Activated CD4-positive, alpha-beta memory T cell treated with anti-CD3 and anti-CD28 coated beads for 36 hours (primary cell): ENCODE measurements at places on chromosomes 7 and 10.

DNA sequence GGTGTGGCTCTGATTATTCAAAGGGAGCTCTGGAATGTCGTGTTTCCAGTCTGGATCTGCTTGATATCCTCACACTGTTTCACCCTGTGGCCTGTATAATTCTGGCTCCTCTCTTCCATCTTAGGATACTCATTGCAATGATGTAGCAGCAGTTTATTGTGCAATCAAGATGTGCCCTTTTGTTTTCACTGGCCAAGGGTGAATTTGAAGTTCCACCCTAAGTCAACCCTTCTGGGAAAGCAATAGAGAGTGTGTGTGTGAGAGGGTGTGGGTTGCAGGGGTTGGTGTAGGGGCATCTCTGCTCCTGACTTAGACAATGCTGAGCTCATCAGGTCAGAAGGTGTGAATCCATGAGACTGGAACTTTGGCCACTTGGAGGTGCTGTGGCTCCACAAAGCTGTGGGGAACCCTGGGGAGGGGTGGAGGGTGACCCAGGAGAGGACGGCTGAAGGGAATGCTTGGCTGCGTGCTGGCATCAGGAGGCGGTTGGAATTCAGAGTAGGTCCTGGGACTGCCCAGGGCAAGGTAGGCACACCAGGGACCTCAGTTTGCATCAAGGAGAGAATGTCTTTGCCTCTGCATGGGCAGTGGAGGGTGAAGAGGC, 118.0 kb upstream of the PRSS58 start:
- peak; percentile 46 for DNase-seq

DNA sequence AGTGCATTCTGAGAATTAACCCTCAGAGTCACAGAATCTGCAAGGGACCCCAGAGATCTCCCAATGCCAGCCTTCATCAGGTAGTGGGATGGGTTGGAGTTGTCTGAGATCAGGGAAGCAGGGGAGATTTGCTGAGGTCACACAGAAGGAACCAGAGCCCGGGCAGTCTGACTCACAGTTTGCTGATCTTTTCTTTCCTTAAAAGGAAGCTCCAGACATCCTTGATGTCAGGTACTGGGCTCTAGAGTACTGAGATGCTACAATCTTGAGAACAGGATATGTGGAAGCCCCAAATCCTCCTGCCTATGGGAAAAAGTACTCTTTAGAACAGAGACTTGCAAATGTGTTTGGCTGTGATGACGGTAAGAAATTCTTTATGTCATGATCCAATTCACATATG, 706 bp downstream of the TBATA start:
- no peak for DNase-seq

- DNase-seq, result no peak
Observed at GRCh38 chr7:40876601-40877000, 741.8 kb downstream of the SUGCT start.

GRCh38 chr7:24703296-24703695, 54.0 kb downstream of the GSDME start:
- DNase-seq, result no peak

DNA sequence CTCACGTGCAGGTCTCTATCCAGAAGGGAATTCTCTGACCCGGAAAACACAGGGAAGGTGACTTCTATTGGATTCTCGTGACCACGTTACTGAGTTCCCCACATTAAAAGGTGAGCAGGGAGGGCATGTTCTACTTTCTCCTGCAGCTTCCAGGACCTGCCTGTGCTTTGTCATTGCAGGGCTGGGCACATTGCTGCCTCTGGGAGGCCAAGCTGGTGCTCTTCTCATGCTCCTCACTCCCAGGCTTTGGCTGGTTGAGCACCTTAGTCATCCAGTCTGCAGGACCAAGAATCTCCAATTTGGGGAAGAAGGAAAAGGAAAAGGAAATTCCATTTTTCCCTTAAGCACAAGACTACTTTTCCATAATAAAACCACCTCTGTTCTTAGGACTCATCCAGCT, 86.5 kb upstream of the TMEM72 start:
- no peak for DNase-seq

DNA sequence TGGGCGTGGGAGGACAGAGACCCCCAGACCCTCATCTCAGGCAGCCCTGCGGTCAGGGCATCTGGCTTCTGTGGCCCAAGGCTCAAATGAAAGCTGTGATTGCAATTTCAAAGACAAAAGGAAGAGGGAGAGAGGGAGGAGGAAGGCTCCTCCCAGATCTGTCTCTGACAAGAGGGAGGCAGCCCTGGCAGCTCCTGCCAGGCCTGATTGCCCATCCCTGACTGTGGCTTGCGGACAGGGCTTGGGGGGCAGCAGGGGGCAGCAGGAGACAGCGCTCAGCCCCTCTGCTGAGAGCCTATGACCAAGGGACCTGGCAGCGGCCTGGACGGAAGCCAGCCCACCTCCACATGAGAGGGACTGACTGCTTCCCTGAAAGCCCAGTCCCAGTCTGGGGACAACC, 91.8 kb downstream of the PTPRN2 start:
- DNase-seq, result peak; percentile 39

- no peak for DNase-seq
Observed at GRCh38 chr7:30177965-30178364, 43.2 kb downstream of the MTURN start.

- no peak for DNase-seq
Observed at GRCh38 chr7:22346383-22347107, 10.4 kb downstream of the RAPGEF5 start.
